ENCODE measurements at places on chromosomes 5 and 9.
A peak's percentile ranks its signal among the peaks of the same experiment; 100 is the strongest.

DNA sequence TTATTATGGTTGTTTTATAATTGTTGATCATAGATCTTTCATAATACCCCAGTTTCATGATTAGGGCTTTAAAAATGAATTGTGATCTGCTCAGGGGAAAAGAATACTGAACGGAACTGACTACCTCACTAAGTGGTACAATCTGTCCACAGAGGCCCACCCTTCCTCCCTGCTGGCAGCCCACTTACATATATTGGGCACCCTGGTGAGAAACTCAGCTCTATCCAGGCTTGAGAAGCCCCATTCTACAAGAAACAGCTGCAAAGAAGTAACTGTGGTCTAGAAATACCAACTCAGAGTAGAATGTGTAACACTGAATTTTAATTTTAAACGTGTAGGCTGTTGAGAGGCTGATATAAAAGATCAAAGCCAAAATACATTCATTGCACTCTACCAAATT, 46.9 kb downstream of the TSSK1B start:
- DNase-seq, result no peak

DNA sequence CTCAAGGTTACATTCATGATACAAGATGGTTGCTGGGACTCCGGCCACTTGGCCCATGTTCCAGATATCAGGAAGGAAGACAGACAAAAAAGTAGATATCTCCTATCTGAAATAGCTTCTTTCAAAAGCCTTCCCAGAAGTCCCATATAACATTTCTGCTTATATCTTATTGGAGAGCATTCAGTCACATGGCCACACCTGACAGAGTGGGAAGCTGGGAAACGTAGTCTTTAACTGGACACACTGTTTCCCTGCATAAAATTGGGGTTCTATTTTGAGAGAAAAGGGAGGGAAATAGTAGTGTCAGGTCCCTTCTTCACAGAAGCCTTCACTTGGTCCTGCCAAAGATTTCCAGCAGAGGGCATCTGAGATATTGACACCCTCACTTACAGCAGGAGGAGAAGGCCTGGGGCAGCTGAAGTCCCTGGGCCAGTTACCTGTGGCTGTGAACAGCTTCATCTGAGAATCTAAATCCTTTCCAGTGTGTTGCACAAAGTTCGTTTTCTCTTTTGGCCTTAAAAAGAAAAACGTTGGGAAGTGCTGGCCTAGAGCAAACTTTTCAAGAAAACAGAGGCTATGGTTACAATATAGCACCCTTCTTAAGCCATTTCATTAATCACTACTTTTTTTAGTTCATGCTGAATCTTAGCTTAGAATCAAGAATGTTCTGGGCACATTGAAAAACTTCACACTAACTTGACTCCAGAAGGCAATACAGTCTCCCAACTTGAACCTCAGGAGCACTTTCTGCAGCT, 33.5 kb downstream of the SPEF2 start:
- DNase-seq, result peak; percentile 62

DNA sequence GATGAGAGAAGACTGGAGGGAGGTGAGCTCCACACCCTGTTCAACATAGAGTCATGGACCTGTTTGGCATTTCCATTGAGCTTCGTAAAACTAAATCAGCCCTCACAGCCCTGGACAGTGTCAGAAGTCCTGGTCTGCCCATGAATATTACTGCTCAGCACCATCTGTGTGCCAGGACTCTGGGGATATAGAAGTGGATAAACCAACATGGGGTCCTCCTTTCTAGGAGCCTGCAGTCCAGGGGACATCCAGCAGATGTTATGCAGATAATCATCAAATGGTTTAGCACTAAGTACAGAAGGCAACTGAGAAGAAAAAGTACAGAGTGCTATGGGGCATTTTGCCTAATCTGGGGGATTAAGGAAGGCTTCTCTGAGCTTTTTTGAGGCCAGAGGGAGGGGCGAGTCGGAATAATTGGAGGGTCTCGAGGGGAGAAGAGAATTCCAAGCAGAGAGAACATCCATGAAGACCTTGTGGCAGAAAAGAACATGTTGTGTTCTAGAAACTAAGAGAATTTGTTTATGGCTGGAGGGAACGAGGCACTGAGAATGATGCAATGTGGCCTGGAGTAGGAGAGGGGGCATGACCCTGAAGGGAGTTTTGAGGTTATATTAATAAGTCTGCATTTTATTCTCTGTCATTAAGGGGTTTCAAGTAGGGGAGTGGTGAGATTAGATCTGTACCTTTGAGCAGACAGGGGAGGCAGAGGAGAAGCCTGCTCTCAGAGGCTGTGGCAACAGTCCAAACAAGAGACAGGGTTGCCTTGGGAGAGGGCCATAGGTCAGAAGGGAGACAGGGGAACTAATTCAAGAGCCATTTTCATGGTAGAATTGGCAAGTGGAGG, 63.5 kb upstream of the SLC2A8 start:
- no peak for DNase-seq

DNA sequence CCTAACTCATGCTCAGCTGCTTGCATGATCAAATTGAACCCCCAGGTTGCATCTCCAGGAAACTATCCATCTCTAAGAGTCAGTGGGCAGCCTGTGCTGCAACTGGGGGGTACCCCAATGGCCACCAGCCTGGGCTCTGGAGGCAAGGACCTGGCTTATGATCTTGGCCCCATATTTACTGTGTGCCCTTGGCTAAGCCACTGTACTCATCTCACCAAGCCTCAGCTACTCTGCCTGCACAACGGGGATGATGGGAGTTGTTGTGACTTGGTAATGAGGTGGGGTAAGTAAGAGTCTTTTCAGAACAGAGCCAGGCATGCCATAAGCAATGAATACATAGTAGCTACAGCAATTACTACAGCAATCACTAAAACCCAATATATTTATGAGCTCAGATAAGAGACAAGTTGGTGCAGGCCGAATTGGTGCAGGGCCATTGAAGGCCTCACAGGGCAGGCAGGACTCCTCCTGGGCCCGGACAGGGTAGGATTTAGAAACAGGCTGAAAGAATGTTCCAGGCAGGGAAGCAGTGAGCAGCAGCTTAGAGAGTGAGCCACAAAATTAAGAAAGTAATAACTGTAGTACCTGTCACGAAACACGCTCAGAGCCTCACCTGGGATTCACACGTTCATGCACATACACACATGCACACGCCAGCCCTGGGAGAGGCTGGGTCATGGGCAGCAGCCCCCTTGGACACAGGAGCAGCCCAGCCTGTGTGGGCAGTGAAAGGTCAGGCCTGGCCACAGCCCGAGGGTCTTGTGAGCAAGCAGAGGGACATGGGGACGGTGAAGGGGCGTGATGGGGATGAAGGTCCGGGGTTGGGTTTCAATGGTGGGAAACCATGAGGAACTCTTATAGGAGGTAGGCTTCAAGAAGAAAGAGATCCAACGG, 74.1 kb downstream of the PAX5 start:
- no peak for DNase-seq

GRCh38 chr9:119307471-119307870, 61.8 kb downstream of the BRINP1 start:
- no peak for DNase-seq

GRCh38 chr5:100693481-100693880, 158.3 kb downstream of the FAM174A start:
- DNase-seq, result no peak

DNA sequence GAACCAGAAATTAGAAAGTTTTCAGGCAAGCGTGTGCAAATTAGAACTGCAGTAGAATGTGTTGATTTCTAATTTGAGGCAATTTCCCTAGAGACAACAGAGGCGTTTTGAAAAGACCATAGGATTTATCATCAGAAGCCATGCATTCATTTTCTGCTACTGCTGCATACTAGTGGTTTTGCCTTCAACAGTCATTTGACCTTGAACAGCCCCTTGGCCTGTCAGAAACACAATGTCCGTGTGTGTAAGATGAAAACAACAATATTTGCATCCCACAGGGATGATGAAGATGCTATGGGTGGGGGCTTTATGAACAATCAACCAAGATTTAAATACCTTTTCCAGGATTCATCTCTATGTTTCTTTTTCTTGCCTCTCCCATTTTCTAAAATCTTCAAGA, 73.7 kb downstream of the PDE4D start:
- DNase-seq, result no peak

GRCh38 chr5:100142607-100143006, 392.6 kb upstream of the FAM174A start:
- DNase-seq, result no peak

GRCh38 chr5:34503379-34504253, 152.5 kb upstream of the RAI14 start:
- DNase-seq, result no peak

DNA sequence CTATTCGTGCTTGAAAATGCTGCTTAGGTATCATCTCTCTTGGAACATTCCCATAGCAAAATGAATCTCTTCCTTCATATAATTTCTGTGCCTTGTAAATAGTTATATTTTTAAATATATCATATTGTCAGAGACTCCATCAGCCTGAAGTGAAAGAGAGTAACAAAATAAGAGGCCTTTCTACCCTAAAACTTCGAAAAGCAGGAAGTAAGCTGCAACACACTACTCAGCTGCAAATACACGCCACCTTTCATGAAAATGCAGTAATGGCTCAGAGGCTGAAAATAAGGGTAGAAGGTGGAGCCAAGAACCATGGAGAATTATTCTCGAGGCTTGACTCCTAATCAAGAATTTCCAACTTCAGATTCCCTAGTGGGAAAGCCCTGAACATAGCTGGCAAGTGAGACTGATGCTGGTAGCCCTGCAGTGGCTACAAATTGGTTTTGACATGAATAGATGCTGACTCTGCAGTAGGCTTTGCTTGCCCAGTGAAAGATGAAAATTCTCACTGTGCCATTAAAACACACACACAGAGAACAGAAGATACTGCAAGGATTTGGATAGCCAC, 30.2 kb upstream of the PTGER4 start:
- no peak for DNase-seq

DNA sequence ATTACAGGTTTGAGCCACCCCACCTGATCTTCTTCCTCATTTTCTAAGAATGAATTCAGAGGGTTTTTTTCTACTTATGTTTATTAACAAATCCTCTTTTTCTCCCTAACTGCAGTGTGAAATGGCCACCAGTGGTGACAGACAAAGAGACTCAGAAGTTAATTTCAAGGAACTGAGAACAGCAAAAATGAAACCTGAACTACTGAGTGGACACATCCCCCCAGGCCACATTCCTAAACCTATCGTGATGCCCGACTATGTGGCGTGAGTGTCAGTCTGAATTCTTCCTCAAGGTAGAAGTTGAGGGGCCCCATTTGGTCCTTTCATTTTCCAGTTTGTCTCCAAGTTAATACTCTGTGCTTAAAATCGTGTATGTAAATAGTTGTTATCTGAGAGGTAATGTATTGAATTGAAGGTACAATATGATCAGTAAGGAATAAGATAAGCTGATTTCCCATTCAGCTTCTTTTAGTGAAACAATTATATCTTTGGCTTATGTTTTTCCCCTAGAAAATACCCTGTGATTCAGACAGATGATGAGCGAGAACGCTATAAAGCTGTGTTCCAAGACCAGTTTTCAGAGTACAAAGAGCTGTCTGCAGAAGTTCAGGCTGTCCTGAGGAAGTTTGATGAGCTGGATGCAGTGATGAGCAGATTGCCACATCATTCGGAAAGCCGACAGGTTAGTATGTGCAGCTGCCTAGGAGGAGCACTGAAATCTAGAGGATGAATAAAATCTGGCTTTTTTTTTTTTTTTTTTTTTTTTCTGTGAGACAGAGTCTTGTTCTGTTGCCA, 17.7 kb downstream of the MARVELD2 start:
- DNase-seq, result no peak
